GM18507 (cell line): ENCODE measurements at places on chromosomes 6 and 20.

GRCh38 chr20:4661191-4661590 is 60.5 kb upstream of the PRND start:
- no peak for DNase-seq

DNA sequence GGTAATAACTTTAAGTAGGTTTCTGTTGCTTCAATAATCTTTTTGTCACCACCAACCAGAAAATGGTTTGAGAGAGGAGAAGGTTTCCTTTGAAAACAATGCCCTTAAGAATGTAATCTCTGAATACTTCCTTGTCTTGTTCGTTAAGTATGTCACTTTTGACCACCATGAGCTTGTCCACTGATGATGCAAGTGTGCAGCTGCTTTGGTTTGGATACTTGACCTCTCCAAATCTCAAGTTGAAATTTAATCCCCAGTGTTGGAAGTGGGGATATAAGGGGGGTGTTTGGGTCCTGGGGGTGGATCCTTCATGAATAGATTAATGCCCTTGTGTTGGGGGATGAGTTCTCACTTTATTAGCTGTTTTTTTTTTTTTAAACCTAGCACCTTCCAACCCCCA is 985.4 kb downstream of the EPHA7 start:
- DNase-seq, result no peak

DNA sequence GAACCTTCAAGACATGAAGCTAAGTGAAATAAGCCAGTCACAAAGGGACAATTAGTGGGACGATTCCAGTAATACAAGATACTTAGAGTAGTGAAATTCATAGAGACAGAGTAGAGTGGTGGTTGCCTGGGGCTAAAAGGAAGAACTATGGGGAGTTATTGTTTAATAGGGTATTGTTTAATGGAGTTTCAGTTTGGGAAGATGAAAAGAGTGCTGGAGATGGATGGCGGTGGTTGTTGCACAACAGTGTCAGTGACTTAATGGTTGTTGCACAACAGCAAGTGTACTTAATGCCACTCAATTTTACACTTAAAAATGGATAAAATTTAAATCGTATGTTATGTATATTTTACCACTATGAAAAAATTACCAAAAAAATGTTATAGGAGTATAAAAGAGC is 209.7 kb upstream of the TENT5A start:
- DNase-seq, result no peak

GRCh38 chr6:7805850-7806214 is 79.9 kb downstream of the BMP6 start:
- DNase-seq, result no peak

- DNase-seq, result no peak
These were observed 8.3 kb downstream of the RIPOR2 start for GRCh38 chr6:24927277-24927955.

GRCh38 chr20:4665591-4665990 is 56.1 kb upstream of the PRND start:
- DNase-seq, result no peak
